Osteocyte (in vitro differentiated cells): ENCODE measurements at places on chromosomes 16 and 17. TPM values are rescaled to one million over a fixed set of nuclear protein-coding genes. Genes with fewer than 3 reads are reported as not detected.

The C1QTNF8 gene
- total RNA-seq, result not detected in 2 replicates

The CDH3 gene
- 2.5 and 3.6 TPM in 2 replicates for total RNA-seq

The MT1F gene
- total RNA-seq, result 12.7 and 14.9 TPM in 2 replicates

The SLC2A4 gene
- 0.59 and 0.63 TPM in 2 replicates for total RNA-seq

The TBC1D3E gene
- not detected in 2 replicates for total RNA-seq

The MED13 gene
- total RNA-seq, result 69.7 and 78.7 TPM in 2 replicates

The ADAD2 gene
- not detected in 2 replicates for total RNA-seq

The SLC35G6 gene
- total RNA-seq, result not detected in 2 replicates

- DNase-seq, result no peak
Measured at GRCh38 chr16:81482329-81483063, 37.9 kb downstream of the CMIP start.

- no peak for DNase-seq
Measured at GRCh38 chr17:43732958-43733357, 25.6 kb downstream of the SOST start.

GRCh38 chr17:77281122-77281903, 140.5 kb downstream of the SEC14L1 start:
- no peak for DNase-seq

DNA sequence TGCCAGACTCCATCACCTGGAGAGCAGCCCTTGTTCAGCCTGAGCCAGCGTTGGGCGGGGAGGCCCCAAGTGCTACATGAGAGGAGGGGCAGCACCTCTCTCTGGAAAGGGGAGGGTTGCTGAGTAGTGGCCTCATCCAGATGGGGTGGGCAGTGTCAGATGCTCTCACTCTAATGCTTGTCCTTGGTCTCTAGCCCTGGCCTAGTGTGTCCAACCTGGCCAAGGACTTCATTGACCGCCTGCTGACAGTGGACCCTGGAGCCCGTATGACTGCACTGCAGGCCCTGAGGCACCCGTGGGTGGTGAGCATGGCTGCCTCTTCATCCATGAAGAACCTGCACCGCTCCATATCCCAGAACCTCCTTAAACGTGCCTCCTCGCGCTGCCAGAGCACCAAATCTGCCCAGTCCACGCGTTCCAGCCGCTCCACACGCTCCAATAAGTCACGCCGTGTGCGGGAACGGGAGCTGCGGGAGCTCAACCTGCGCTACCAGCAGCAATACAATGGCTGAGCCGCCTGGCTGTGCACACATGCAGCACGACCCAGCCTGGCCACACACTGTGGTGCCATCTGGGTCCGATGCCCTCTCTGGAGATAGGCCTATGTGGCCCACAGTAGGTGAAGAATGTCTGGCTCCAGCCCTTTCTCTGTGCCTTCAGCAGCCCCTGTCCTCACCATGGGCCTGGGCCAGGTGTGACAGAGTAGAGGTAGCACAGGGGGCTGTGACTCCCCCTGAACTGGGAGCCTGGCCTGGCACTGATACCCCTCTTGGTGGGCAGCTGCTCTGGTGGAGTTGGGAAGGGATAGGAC, 4.3 kb downstream of the CTRL start:
- DNase-seq, result no peak

DNA sequence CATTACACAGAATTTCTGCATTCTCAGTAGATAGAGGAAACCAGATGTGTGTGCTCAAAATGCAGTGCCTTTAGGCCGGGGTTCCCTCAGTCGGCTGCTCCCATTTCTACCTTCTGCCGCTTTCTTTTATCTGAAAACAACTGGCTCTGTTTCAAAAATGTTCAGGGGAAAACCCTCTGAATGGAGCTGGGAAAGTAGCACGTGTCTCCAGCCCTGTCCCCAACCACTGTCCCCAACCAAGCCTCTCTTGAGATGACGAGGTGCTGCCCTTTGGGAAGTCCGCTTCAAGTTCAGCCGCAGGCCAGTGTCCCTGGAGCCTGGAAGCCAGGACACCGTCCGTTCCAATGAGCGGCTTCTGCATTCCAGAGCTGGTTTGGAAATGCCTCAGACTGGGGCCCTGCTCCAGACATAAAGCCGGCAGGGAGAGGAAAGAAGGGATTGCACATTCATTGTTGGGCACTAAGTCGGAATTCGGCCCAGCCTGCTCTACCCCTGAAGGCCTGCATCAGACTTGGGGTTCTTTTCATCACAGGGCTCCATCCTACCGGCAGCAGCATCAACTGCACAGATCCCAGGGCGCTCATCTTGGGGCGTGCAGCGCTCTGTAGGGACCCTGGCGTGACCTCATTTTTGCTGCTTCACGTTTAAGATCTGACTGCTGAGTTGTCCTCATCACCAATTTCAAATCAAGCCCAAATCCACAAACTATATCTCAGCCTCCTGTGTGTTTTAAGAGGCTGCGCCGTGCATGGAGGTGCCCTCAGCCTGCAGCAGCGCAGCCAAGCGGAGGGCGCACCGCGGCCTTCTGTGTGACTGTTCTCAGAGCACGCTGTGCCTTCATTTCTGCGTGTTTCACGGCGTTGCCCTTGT, 111.3 kb downstream of the BANP start:
- DNase-seq, result no peak

- DNase-seq, result no peak
Measured at GRCh38 chr17:4733073-4733531, 1.9 kb downstream of the MED11 start.

GRCh38 chr17:896454-896853, 83.1 kb downstream of the NXN start:
- no peak for DNase-seq

- DNase-seq, result no peak
Measured at GRCh38 chr17:45809499-45809898, 25.4 kb downstream of the CRHR1 start.

- DNase-seq, result no peak
Measured at GRCh38 chr16:72189865-72190371, 18.0 kb upstream of the PMFBP1 start.

DNA sequence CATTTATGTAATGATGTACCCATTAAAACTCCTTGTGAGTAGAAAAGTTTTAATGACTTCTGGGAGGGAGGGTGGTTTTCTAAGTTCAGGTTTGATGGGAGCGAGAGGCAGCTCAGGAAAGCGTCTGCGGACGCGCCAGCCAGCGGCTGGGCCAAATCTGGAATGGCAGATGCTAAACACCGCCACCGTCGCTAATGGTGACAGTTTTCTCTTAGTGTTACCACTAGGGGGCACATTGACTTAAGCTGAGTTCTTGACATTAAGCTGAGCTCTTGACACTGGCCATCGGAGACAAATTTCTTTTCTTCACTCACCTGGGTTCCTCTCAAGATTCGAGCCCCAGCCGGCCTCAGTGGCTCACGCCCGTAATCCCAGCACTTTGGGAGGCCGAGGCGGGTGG, 6.7 kb downstream of the TRPV1 start:
- DNase-seq, result no peak

DNA sequence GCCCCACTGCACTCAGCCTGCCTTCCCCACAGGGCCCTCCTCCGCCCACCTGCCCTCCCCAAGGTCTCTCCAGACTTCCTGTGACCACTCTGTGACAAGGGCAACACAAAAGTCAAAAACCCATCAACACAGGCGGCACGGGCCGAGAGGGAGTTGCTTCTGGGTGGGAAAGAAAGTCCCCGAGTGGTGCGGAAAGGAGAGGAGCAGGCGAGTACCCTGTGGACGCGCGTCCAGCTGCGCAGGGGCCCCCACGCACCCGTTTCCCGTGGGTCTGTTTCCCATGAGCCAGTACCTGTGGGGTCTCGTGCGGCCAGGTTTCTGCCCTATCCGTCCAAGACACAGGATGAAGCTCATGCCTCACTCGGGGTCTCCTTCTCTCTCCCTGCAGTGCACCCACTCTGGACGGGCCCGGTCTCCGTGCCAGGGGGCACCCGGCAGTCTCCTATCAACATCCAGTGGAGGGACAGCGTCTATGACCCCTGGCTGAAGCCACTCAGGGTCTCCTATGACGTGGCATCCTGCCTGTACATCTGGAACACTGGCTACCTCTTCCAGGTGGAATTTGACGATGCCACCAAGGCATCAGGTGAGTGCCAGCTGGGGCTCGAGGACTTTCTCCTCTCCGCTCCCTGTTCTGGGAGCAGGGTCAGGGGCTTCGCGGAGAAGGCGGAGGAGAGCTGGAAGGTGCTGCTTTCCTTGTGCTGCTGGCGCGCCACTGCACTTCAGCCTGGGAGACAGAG, 12.2 kb downstream of the CD2BP2 start:
- DNase-seq, result peak; percentile 80

- DNase-seq, result peak; percentile 89
Measured at GRCh38 chr16:53080345-53081031, 25.7 kb downstream of the CHD9 start.

- no peak for DNase-seq
Measured at GRCh38 chr17:37672548-37673078, 29.4 kb upstream of the DDX52 start.

- DNase-seq, result no peak
Measured at GRCh38 chr17:59627770-59628171, 8.1 kb downstream of the CLTC start.

- peak; percentile 65 for DNase-seq
Measured at GRCh38 chr16:66295761-66296546, 70.5 kb upstream of the CDH5 start.

- DNase-seq, result no peak
Measured at GRCh38 chr16:12410837-12411490, 392.7 kb downstream of the CPPED1 start.

DNA sequence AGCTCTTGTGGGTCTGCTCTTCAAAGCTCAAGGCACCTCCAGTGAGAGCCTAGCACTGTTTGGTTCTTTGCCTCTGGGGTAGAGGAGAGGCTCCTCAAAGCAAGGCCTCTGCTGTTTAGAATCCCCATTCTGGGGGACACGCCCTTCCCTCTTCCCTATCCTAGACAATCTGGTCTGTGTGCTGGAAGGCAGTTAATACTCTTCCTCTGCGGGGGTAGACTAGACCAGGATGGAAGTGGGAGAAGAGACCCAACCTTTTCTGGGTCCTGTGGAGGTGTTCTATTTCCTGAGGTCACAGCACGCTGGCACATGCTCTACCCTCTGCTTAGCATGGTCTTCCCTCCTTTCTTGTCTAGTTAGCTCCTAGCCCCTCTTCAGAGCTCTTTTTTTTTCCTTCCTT, 7.7 kb downstream of the ERAL1 start:
- no peak for DNase-seq

DNA sequence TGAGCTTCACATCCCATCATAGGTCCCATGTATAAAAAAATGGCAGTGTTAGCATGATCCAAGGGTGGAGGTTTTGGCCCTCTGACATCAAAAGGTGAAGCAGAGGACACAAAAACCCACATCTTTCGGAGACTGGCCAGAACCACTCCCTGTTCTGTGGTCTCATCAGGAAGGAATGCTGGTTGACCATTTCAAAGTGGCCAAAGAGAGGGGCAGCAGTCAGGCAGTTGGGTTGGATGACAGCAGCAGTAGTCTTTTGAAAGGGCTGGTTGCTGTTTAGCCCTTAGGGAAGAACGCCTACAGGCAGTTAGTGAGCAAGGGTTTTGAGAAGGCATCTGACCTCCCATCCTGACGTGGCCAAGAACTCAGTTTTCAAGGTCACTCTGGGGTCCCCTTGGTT, 40.5 kb downstream of the LCMT1 start:
- DNase-seq, result no peak

DNA sequence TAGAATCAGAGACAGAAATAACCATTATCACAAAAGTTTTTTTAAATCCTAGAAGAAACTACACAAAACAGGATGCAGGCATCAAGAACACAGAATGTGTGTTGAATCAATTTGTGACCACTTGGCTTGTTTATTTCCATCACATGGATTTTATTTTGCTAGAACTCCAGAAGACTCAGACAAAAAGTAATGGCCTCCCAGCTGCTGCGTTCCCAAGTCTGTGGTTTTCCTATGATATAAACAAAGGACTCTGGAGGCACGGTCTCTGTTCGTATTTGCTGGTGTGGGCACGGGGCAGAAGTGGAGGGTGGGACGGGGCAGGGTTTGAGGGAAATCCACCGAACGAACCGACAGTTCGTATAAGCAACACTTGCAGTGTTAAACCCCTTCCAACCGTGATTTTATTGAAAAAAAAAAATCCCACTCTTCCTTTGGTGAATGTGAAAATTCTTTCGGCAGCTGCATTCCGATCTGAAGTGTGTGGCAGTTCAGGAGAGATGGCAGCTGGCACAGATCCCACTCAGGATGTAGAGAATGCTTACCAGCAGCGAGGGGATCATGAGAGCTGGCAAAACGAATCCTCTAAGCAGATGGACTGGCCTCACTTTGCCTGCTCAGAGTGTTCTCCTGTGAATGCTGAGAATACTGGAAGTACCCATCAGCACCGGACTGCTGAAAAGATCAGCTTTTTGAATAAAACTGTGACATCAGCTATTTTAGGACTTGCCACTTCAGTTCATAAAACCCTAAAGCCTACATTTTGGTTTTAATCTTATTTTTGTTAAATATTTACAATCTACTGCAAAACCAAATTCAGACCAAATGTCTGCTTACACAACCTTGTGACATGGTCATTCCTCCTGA, 165.2 kb downstream of the VPS53 start:
- no peak for DNase-seq

DNA sequence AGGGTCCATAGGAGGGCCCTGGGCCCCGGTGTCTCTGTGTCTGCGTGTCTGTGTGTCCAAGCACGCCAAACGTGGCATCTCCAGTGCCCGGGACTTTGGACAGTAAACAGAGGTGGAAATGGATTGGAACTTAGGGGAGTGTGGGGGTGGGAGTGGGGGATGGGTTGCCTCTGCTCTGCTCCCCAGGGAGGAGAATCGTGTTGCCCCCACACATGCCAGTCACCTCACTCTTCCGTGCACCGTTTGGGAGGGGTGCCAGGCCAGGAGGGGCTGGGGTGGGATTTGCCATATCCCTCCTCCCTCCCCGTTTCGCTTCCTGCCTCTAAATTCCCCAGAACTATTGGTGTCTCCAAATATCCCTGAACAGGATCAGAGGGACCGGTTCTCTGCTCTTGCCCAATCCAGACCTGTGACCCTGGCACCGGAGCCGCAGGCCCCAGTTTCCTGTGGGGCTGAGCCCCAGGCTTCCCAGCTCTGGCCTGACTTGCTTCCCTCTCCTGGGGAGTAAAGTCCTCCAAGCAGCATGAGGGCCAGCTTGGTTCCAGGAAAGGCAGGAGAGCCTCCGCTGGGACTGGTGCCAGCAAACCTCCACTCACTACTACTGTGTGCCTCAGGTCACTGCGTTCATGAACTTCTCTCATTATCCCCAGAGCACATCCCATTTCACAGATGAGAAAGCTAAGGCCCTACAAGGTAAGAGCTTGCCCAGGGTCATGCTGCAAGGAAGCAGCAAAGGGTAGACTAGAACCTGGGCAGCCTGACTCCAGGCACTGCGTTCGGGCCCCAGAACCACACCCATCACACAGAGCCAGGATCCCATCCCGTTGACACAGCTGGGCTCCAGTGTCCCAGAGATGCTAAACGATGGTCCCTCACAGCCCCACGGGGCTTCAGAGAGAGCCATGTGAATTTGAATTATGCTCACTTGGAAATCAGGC, at the start of gene ASGR1:
TSS of gene ASGR1 (minus strand) at position 54 of the 938 bp plus-strand sequence. CDS start 807 bp downstream, outside the sequence.
- no peak for DNase-seq

DNA sequence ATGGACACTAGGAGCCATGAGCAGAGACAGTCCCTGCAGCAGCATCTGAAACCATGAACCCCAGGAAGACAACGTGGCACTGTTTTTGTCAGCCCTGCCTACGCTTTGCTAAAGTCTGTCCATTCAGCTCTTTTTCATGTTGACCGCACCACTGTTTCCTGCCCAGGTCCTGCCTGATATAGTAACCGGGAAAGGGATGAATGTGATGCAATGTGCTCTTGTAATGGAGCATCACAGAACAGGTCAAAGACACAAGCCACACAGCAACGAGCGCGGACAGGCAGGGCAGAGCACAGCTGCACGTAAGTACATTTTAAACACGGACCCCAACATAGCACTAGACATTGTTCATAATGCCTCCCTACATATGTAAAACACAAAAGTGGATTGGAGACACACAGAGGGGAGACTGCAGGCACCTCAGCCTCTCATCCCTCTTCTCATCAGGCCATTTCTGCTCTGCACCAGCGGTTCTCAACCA, 16.9 kb upstream of the TNFRSF13B start:
- no peak for DNase-seq

- no peak for DNase-seq
Measured at GRCh38 chr17:82993005-82993404, 86.4 kb upstream of the METRNL start.
